Left kidney (tissue), 8 donors: ENCODE measurements at places on chromosomes 6 and 20.

DNA sequence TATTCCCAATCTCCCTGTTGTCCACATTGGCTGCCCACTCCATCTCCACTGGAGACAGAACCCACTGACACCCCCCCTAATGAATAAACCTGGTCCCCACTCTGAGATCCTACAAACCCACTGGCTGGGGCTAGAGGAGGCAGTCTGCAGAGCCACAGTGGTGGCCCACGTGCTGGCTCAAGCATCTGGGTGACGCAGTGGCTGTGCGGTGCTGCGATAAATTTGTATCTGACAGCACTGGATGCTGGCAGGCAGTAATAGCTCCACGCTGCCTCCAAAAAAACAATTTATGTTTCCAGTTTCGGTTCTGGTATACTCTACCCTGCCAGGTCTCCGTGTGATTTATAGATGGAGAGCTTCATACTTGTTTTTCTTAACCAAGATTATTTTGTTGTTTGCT is 87.1 kb upstream of the SYNDIG1 start:
- DNase-seq: no peak

DNA sequence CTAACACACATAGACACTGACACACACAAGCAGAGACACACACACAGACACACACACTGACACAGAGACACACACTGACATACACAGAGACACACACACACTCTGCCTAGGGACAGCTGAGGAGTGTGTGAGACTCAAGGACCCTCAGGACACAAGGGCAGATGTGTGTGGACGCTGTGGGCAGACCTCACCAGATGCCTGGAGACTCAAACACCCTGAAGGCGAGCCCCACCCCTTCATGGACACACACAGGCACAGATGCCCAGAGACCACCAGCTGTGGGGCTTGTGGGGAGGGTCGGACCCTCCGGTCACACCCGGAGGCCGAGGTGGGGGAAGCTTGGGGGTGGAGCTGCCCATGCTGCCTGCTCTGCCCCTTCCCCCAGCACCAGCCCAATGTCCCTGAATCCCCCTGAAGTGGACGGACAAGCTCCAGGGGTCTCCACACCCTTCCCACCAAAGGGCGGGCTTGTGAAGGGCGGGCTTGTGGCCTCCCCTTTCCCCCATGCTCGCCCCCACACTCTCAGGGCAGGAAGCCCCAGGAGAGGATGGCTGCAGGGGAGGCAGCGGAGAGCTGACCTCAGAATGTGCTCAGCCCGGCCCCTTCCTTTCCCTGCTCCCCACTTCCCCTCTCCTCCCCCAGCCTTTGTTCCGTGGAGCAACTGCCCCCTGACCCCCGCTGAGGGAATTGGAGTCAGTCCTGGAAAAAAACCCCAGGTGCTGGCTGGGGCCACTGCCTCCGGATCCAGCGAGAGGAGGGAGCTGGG is 13.9 kb upstream of the ABHD16B start:
- DNase-seq: no peak

DNA sequence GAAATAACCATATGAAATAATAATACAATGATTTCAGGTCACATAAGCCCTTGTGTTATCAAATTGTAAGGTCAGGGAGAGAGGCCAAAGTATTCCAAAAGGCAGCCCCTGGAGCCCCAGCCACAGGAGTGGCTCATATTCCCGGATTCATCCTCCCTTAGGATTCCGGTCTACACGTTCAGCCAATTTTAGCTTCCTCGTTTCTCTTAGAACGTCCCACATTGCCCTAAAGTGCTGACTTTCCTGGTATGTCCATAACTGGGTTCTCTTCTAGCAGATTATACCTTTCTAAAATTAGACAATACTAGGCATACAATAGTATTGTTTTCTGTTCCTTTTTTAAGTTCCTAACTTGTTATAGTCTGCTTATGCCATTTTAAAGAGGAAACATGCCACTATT is 192.7 kb upstream of the NOX3 start:
- no peak for DNase-seq

- DNase-seq: no peak
Measured at GRCh38 chr6:13372688-13373487, 44.6 kb upstream of the TBC1D7 start.
